Esophagus muscularis mucosa (tissue), 4 donors: ENCODE measurements at places on chromosomes 16 and 17. TPM values are rescaled to one million over a fixed set of nuclear protein-coding genes. Genes with fewer than 3 reads are reported as not detected.

GRCh38 chr16:10385725-10386516 is at the start of gene ATF7IP2:
Gene ATF7IP2, plus strand, starts transcription at chr16:10386061. Its CDS starts 44,560 bp downstream, at chr16:10430621.
- DNase-seq, result peak; percentile 94
- peak within 1 kb of the TSS; percentile 71 for H3K27ac ChIP-seq
- peaks cover 9% of the 10 kb centered on the region for H3K4me1 ChIP-seq
- H3K36me3 ChIP-seq, result no peaks in the 10 kb centered on the region
- peak within 1 kb of the TSS; percentile 58 for H3K4me3 ChIP-seq

DNA sequence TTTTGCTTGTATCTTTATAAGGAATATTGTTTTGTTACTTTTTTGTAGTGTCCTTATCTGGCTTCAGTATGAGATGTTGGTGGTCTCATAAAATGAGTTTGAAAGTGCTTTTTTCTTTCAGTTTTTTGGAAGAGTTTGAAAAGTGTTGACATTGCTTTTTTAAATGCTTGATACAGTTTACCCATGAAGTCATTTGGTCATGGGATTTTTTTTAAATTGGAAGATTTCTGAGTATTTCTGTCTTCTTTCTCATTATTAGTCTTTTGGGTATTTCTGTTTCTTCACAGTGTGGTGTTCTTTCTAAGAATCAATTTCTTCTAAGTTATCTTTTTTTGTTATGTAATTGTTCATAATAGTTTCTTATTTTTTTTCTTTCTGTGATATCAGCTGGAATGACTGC is 15.1 kb downstream of the ZNF267 start:
- H3K4me3 ChIP-seq, result no peak overlapping the region
- H3K4me1 ChIP-seq, result no peaks in the 10 kb centered on the region
- H3K36me3 ChIP-seq, result peaks cover 65% of the 10 kb centered on the region
- no peaks in the 10 kb centered on the region for H3K27me3 ChIP-seq
- no peak for DNase-seq

- no peak for DNase-seq
- peak overlapping the region; percentile 100 for H3K4me3 ChIP-seq
- H3K4me1 ChIP-seq, result peaks cover 54% of the 10 kb centered on the region
- H3K27me3 ChIP-seq, result no peaks in the 10 kb centered on the region
Measured at GRCh38 chr17:44122816-44123355, 555 bp downstream of the HDAC5 start.

GRCh38 chr16:89361751-89362539 is 128.4 kb downstream of the ANKRD11 start:
- no peak overlapping the region for H3K4me3 ChIP-seq
- no peak for DNase-seq
- H3K4me1 ChIP-seq, result peaks cover 82% of the 10 kb centered on the region

DNA sequence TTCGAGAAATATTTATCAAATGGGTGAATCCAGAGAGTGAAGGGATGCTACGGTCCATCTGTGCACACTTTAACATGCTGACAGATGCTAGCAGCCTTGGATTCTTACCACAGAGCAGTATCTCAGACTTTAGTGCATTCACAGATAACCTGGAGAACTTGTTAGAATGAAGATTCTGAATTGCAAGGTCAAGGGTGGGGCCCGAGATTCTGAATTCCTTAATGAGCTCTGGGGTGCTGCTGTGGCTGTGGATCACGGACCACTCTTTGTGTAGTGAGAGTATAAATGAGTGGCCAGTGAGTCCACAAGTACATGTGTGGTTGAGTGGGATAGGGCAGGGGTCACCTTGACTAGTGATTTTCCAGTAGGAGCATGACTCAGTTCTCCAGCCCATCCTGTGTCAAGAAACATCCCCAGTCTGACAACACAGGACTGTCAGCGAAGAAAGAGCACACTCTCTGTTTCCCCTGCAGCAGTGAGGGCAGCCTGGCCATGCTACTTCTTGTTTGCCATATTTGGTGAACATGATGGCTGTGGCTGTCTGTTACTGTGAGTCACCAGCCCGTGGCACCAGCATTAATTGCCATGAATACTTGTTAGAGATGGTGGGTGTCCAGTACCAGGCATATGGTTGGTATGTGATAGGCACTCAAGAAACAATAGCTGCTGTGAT is 13.0 kb upstream of the SALL1 start:
- H3K36me3 ChIP-seq, result no peaks in the 10 kb centered on the region
- no peaks in the 10 kb centered on the region for H3K27me3 ChIP-seq
- no peak overlapping the region for H3K27ac ChIP-seq
- no peak overlapping the region for H3K4me3 ChIP-seq

GRCh38 chr16:89031715-89032659 is 55.0 kb upstream of the CBFA2T3 start:
- no peaks in the 10 kb centered on the region for H3K4me1 ChIP-seq
- H3K27ac ChIP-seq, result no peak overlapping the region

DNA sequence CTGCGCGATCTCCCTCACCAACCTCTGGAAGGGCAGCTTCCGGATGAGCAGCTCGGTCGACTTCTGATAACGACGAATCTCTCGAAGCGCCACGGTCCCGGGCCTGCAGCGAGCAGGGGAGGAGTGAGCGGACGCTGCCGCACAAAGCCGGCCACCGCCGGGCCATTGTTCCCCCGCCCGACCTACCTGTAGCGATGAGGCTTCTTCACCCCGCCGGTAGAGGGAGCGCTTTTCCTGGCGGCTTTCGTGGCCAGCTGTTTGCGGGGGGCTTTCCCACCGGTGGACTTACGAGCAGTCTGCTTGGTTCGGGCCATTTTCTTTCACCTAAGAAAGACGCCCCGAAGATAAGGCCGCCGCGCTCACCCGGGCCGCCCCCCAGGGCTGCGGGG is 5.8 kb upstream of the UNK start:
- peaks cover 53% of the 10 kb centered on the region for H3K4me1 ChIP-seq
- peak overlapping the region; percentile 98 for H3K27ac ChIP-seq
- H3K4me3 ChIP-seq, result peak overlapping the region; percentile 97
- peaks cover 41% of the 10 kb centered on the region for H3K36me3 ChIP-seq

DNA sequence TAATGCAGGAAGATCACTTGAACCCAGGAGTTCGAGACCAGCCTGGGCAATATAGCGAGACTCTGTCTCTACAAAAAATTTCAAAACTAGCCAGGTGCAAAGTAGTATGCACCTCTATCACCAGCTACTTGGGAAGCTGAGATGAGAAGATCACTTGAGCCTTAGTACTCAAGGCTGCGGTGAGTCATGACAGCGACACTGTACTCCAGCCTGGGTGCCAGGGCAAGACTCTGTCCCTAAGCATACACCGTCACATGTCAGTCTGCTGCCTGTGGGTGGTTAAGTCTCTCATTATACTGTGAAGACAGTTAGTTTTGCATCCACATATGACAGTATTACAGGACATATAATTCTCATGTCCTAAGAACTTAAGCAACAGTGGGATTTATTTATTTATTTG is 21.8 kb downstream of the NMRAL1 start:
- no peaks in the 10 kb centered on the region for H3K27me3 ChIP-seq
- no peak overlapping the region for H3K27ac ChIP-seq
- peaks cover 95% of the 10 kb centered on the region for H3K36me3 ChIP-seq
- no peak overlapping the region for H3K4me3 ChIP-seq
- no peak for DNase-seq

DNA sequence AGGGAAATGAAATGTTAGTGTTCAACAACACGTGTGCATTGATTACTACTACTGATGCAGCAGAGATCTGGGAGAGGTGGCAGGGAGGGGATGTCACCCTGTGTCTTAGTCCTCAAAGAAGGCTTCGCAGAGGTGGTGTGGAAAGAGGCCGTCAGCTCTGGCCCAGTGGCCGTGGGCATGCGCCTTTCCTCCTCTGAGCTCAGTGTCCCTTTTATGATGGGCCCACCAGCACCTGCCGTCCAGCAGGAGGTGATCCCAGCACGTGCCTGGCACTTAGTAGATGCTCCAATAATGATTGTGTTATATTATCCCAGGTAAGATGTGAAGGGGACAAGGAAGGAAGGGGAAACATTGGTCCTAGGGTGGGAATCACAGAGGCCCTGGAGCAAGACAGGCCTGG is 106.2 kb downstream of the CLEC16A start:
- H3K4me1 ChIP-seq, result no peaks in the 10 kb centered on the region
- H3K27ac ChIP-seq, result no peak overlapping the region
- no peak overlapping the region for H3K4me3 ChIP-seq
- no peaks in the 10 kb centered on the region for H3K27me3 ChIP-seq

NETO2 gene
- 0.83 TPM for total RNA-seq

KRTAP9-2 gene
- not detected for total RNA-seq

GPR179 gene
- 0.29 TPM for total RNA-seq

ZNHIT3 gene
- total RNA-seq, result 35.1 TPM

SKAP1 gene
- total RNA-seq, result 1.2 TPM

CIBAR2 gene
- total RNA-seq, result not detected

PRSS27 gene
- 2.7 TPM for total RNA-seq

CEMP1 gene
- not detected for total RNA-seq

KCNH6 gene
- not detected for total RNA-seq

CLDN7 gene
- 2.3 TPM for total RNA-seq
